Activated T-helper 1 cell treated with Interleukin-2 at 50 U/mL for 16 hours (primary cell): ENCODE measurements at places on chromosomes 7 and 10.

DNA sequence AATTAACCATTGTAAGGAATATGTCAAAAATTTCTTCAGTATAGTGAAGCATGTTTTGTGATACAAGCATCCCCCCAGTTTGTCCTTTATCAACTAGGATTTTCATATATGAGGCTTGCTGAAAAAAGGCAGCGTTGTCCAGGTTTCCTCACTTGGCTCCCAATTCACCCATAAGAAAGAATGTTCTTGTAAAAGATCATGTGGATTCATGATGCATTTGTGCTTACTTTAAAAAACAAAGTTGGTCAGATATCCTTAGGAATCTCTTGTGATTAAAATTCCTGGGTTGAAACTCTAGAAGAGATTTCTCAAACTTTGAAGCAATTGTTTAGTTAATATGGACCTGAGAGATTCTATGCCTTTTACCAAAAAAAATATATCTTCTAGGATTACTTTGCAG lies 181.8 kb downstream of the KIAA1217 start:
- DNase-seq, result no peak

GRCh38 chr10:12019283-12019971 lies 23.2 kb downstream of the UPF2 start:
- DNase-seq, result no peak

- no peak for DNase-seq
Observed at GRCh38 chr10:70054902-70055301, 2.3 kb downstream of the MACROH2A2 start.

- no peak for DNase-seq
Observed at GRCh38 chr10:96390460-96390864, 31.7 kb upstream of the OPALIN start.

DNA sequence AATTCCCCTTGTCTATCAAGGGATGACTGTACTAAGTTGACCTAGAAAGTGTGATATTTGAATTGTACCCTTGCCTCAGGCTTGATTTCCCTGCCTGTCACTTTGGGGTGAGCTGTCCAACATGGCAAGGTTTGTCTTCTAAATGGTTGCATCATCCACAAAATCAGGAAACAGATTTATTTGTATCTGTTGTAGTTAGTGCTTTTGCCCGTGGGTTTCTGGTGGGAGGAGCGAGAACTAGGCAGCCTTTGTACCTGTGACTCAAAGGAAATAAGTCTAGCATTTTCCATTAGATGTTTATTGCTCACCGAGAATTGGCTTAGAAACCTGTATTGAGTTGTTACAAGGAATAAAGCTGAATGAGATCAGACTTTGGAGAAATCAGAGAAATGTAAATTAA lies 650.8 kb downstream of the LRMDA start:
- DNase-seq, result no peak

GRCh38 chr10:63414481-63415260 lies 51.1 kb downstream of the JMJD1C start:
- no peak for DNase-seq

DNA sequence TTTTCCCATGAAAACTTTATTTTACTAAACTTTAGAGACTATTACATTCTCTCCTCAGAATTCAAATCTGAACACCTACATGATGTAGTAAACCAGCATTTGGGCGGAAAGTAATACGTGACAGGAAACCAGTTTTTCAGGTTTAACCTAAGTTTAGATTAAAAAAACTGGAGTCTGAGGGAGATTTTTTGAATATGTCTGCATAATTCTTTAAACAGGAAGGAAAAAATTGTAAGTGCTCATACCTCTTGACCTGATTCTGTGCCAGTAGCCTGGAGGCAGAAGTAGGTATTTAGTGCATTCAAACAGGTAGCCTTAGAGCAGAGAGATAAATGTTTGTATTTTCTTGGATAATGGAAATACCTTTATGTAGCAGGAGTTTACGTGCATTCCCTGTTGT lies 224.3 kb downstream of the MDFIC start:
- DNase-seq, result no peak

- DNase-seq, result no peak
Observed at GRCh38 chr7:33716581-33717477, 188.5 kb upstream of the BMPER start.

DNA sequence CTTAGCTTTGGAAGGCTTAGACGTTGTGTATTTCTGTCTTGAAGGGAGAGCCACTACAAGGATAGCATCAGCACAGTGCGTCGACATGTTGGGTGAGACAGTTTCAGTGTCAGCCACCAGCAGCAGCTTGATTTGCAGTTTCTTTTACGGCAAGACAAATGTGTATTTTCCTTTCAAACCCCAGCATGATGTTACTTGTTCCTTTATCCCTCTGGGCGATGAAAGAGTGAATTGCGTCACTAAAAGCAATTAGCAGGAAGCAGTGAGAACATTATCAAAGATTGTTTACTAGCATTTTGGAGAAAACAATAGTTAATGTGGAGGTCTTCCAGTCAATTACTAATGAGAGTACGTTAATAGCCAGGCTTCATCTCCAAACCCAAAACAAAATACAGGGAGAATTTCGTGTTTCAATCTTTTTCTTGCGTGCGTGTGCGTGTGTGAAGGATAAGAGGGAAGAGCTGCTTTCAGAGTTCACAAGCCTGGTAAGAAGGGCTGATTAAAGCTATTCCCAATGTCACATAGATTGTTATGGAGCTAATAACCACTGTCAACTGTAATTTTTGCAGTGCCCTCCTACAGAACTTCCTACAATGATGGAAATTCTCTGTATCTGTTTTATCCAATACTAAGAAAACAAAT lies 157.1 kb upstream of the AOAH start:
- DNase-seq, result no peak

DNA sequence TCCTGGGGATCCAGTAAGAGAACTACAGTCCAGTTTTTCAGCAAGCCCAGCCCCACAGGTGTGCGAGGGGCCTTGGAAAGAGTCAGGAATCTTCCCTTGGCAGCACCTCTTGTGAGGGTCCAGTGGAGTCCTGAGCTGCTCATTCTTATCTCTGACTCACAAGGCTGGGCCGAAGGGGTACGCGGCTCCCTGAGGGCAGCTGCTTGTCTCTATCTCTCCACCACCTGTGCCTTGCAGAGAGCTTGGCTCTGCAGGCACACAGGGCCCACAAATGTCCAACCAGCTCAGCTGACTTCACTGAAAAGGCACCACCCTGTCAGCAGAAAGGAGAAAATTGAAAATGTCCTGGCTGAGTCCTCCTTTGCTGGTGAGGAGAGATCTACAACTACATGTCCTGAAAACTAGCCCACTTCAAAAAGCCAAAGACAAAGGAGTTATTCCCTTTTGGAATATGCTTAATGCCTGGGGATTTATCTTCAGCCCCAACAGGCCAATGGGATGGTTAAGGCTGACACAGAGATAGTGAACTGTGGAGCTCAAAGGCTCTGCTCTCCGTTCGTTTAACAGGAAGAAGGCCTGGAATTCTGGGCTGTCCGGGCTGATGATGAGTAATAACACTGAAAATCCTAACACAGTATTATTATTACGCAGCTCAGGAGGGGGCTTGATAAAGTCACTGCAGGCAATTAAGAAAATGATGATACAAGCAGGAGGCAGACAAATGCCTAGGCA lies 23.4 kb downstream of the UROS start:
- no peak for DNase-seq

- no peak for DNase-seq
Observed at GRCh38 chr10:61125560-61126170, 181.7 kb upstream of the RHOBTB1 start.

- DNase-seq, result no peak
Observed at GRCh38 chr7:26787701-26788100, 76.7 kb downstream of the SKAP2 start.

DNA sequence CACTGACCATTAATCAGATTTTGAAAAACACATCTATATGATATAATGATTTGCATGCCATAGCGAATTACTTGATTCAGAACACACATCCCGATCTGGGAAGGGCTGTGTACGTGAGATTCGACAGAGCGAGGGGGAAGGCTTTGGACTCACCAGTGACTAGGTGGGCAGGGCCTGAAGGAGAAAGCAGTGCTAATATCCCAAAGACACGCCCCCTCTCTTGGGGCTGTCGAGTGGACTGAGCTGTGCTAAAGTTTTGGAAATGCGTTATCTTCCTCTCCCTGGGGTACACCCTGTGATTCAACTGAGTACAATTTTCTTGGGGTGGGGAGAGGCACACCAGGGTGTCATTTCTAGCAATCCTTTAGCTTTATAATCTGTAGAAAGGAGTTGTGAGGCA lies 1.8 kb downstream of the LRRC17 start:
- no peak for DNase-seq

DNA sequence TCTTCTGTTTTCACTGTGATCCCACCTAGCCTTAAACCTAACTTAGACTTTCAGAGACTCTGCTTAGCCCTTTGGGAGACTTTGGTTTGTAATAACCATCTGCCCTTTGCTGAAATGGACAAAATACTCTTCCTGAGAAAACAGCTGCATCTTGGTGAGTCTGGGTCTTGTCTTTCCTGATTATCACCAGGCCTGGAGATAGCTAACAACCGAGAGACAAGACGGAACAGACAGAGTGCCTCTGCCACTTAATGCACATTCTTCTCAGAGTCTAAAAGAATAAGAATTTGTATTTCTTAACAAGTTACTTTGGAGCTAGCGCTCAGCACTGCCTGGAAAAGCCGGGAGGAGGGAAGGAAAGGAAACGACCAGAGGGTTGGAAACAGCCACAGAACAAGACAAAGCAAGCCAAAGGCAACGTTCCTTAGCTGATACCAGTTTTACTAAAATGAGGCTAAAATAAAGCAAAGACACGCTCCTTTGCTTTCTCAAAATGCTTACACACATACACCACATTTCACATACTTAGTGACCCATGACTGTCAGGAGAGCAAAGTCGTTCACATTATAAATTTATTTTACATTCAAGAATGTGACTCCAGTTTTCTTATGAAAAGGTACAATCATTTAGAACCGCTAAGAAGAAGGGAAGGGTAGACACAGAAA lies 70.3 kb upstream of the DGKI start:
- no peak for DNase-seq
